ENCODE measurements at places on chromosomes 16 and 17.

DNA sequence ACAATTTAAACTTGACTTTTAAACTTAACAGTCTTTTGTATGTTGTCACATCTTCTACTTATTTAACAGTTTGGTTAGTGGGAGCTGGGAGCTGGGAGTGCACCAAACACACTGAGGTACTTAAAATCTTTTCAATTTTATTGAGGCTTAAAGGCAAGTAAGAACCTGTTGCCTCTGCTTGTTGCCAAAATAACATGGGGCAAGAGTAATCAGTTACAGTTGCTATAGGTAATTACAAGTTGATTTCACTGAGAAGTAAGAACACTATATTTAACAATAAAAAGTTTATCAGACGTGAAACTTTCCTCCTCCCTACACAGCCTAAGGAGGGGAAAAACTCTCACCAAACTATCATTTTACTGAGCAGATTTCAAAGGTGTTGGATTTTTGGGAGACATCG is 135.2 kb downstream of the FTO start:
- DNase-seq = no peak

- no peak for DNase-seq
Observed at GRCh38 chr17:73516431-73516830, 127.8 kb downstream of the SDK2 start.

GRCh38 chr16:72470541-72470940 is 298.6 kb upstream of the PMFBP1 start:
- no peak for DNase-seq

DNA sequence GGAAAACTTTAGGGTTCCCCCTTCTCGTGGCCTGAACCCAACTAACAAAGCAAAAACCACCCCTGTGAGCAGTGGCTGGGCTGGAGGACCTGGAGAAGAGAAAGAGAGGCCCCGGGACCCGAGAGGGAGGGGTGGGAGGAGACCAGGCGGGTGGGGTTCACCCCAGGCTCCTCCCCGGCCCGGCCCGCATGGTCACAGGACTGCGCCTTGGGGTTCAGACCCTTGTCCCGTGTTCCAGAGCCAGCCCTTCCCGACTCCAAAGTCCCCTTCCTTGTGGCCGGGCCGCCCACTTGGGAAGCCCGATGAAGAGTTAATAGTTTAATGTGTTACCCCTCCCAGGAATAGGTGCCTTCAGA is 852 bp downstream of the MARVELD3 start:
- DNase-seq = no peak

GRCh38 chr17:65027305-65027704 is 29.2 kb downstream of the GNA13 start:
- peak; percentile 33 for DNase-seq

DNA sequence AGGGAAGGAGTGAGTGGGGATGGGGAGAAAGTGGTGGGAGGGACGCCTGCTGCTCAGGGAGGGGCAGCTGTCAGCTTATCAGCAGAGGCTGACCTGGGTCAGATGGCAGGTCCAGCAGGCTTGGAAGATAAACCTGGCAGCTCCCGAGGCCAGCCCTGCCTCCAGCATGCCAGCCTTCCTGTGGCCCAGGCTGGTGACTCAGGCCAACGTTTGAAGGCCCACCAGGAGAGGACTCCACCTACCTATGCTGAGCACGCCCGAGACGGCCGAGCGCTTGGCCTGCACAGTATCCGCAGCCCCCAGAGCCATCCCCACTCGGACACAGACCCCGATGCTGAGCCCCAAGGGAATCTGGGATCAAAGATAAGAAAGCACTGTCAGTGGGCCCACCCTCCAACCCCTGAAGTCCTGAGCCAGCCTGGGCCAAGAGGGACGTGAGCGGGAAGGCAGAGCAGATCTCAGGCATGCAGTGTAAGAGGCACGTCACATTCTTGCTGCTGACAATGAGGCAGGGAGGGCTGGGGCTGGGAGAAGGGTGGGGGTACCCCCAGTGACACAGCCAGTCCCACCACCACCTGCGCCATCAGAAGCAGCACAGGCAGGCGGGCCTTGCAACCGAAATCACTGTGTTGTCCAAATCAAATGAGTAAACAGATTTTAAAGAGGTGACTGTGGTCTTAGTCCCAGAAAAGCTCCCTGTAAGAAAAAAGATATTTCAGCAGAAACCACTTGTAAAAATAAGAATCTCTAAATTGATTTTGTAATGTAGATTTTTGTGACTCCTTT is 12.4 kb downstream of the SLC47A2 start:
- DNase-seq = no peak

DNA sequence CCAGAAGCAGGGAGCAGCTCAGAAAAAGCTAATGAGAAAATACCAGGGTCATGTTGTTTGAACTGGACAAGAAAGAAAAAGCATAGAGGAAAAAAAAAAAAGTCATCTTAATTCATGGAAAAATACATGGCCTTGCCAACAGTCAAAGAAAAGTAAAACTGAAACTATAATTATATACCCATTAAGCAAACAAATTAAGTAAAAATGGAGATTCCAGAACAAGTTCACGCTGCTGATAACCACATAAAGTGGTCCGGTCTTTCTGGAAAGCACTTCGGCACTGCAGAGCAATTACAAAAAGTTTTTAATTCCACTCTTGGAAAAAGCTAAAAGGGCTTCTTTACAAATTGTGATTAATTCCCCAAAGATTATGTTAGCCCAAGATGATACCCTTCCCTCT is 12.4 kb upstream of the P2RX5 start:
- no peak for DNase-seq

DNA sequence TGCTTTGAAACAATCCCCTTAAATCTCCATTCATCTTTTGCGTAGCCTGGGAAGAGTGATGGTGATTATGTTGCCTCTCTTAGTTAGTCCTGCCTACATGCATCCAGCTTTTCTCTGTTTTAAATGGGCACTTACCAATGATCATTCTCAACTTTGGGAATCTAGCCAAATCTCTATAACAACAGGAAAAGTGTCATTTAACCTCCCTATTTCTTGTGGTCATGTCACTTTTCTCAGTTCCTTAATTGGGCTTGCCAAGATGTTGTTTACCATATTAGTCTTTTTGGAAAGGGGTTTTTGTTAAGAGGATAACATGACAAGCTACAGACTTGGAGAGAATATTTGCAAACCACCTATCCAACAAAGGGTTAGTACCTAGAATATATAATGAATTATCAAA is 15.6 kb upstream of the CLEC10A start:
- DNase-seq = no peak

- peak; percentile 60 for DNase-seq
Observed at GRCh38 chr16:1363501-1364041, 11.8 kb downstream of the GNPTG start.

DNA sequence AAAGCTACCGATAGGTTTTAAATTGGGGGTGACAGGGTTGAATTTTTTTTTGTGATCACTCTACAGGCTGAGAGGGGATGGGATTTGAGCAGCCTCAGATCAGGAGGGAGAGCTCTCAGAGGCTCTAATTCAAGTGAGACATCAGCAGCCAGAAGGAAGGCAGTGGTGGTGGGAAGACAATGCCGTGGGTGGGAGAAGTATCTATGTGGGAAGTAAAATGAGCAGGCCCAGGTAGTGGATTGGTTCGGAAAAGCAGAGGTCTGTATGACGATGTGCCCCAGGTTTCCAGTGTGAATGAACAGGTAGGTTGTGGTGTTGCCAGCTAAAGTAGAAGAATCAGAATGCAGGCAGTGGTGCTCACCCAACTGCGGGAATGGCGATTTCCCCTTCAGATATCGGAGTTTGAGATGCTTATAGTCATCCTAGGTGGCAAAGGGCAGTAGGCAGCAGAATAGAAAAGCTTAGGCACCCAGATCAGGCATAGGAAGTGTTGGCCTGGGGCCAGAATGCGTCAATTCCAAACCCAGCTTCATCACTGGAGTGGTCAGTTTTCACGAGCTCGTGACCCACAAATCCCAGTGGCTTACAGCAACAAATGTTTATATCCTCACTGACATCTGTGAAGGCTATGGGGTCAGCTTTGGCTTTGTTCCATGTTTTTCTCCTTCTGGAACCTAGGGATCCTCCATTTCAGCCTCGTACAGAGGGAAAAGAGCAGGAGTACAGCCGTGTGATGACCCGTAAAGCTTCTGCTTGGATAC is 24.0 kb downstream of the MEOX1 start:
- DNase-seq = no peak

DNA sequence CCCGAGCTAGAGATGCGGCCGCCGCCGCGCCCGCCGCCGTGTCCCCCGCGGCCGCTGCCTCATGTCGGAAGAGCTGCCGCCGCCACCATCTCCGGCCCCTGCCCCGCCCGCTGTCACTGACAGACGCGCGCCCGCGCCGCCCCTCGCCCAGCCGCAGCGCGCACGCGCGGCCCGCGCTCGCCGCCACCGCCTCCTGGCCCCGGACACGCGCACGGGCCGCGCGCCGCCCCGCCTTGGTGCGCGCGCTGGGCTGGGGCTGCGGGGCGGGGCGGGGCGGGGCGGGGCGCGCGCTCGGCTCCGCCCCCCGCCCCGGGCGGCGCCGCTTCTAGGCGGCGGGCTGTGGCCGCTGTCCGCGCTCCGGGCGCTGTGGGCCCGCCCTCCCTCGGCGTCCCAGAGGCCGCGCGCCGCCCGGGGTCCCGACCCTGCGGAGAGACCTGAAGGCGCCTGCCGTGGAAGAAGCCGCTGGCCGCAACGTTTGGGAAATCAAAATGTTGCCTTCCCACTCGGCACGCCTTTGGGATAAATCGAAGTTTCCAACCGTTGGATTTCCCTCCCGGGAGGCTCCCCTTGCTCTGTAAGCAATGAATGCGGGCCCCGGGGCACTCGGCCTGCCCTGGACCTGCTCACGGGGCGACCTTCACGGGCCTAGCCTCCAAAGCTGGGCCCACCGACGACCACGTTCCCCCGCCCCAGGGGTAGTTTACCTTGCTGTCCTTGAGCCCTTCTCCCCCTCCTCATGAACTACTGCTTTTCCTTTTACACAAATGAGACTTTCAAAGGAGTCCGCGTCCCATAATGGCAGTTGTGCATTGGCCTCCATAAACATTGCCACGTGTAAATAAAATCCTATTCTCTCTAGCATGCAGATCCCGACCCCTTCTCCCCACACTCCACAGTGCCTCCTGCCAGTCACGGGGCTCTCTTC is at the start of gene ADCY9:
Gene ADCY9 (minus strand): TSS at position 118 of the 925 bp plus-strand sequence. CDS start 1,000 bp downstream, outside the sequence.
- DNase-seq = peak; percentile 73

GRCh38 chr17:65388911-65389310 is 172.5 kb downstream of the AXIN2 start:
- no peak for DNase-seq

GRCh38 chr17:73269791-73270190 is 8.1 kb upstream of the CPSF4L start:
- DNase-seq = no peak

DNA sequence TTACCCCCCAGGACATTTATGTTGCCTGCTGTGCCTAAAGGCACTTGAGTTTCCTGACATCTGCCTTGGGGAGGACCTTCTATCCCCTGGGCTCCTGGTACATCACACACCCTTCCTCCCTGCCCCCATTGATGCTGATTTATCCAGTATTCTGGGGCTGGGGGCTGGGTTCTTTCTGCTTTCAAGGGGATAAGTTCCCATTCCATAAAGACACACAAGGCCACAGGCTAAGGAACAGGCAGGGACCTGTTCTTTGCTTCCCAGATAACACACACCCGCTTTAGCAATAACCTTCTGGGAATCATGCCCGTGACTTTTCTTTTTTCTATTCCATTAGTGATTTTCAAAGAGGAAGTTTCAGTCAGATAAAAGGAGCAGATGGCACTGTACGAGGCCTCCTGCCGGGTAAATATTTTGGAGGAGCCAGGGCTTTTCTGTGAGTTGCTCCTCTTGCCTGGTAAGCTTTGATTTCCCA is 30.6 kb downstream of the CHD9 start:
- DNase-seq = no peak

DNA sequence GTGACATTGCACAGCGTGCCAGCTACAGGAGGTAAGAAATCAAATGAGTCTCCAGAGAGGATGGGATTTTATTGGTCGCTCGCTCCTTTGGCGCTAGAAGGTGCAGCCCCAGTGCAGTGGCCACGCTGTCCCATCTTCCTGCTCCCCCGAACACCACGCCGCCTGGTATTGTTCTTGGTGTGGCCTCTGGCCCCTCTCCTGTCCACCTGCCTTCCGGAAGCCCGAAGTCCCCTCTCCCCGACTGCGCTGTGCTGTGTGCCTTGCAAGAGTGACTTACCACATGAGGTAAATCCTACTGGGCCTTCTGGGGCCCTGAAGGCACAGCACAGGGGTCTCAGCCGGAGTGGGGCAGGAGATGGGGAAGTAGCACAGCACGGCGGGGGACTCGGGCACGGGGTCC is 58.2 kb downstream of the MARCHF10 start:
- DNase-seq = no peak

DNA sequence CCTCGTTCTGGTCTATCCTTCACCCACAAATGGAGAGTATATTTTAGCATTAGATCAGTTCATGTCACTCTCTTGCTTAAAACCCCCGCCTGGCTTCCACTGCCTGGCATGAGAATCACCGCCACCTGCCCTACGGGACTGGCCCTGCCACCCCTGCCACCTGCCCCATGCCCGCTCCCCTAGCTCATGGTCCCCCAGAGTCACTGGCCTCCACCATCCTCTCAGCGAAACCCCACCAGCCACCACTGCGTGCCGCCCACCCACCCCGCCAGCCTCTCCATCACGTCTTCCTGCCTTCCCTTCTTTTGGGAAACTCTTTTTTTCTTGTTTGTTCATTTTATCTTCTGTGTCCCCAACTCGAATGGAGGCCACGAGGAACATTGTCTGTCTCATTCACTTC is 982 bp upstream of the ENPP7 start:
- DNase-seq = no peak

GRCh38 chr17:45243750-45244149 is 18.1 kb downstream of the SPATA32 start:
- DNase-seq = no peak

DNA sequence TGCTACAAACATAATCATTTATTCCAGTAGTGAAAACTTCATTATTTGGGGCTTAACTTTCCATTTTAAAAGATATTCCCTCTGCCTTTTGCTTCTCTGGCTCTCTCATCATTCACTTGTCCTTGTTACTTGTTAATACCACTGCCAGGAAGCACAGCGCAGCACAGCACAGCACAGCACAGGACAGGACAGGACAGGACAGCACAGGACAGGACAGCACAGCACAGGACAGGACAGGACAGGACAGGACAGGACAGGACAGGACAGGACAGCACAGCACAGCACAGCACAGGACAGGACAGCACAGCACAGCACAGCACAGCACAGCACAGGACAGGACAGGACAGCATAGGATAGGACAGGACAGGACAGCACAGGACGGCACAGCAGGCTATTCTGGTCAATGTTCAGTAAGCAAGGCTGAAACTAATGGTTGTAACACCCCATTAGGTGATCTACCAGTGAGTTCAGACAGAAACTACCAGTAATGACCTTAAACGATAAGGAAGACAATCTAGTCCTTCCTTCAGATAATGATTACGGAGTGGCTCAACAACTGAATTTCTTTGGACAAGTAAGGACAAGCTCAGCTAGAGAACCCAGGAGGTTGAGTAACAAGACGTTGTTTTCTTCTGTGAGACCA is 31.9 kb downstream of the COG1 start:
- DNase-seq = no peak

All from T-helper 1 cell (primary cell).